ENCODE measurements at places on chromosomes 4 and X.

GRCh38 chr4:185004562-185005218, 13.6 kb upstream of the HELT start:
- no peak for DNase-seq

DNA sequence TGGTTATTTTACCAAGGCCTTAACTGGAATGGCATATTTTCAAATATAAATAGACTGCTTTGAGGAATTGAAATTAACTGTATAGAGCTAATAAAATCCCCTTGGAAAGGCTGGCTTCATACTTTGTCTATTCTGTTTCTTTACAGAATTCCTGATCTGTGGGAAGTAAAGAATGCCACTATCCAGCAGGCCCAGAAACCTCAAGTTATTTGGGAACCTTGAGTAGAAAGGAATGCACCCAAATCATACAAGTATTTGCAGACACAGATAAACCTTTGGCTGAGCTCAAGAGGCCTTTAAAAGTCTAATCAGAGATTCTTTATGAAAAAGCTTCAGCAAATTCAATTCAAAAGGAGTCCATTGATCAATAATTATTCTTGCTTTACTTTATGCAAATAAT, 975.7 kb upstream of the PABPC4L start:
- DNase-seq = no peak

DNA sequence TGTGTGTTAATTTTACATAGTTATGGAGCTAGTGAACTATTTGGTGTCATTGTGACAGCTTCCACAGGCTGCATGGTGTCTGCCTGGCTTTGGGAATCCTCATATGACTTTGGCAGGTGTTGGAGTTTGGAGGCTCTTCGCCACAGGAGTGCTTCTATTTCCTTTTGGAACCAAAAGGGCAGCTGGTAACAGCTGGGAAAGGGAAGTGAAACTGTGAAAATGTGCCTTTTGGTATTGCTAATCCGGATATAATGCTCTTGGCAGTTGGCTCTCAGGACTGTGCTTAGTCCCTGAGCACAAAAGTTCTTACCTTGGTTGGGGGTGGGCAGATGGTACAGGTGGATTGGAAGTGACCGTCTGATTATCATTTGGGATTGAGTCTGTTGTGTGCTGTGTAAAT, 18.1 kb downstream of the OFD1 start:
- DNase-seq = no peak

DNA sequence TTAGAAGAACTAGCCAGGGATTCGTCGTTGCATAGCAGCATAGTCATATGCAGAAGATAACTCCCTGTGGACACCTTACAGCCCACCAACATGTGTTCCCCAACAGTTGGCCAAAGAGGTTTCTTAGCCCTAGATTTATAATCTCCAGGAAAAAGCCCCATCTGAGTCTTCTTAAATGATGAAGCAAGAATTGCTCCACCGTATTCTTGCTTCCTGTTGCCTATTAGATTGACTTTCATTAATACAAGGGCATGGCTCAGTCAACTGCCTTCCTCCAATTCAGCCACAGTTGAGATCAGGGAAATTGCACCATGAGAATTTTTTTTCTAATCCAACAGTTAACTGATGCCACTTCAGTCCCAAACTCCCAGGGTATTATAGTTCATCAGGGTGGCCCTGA, 5.2 kb upstream of the AFF2 start:
- DNase-seq = no peak
